HFFc6 (cell line): ENCODE measurements at places on chromosomes 12 and 14.
A peak's percentile ranks its signal among the peaks of the same experiment; 100 is the strongest.

DNA sequence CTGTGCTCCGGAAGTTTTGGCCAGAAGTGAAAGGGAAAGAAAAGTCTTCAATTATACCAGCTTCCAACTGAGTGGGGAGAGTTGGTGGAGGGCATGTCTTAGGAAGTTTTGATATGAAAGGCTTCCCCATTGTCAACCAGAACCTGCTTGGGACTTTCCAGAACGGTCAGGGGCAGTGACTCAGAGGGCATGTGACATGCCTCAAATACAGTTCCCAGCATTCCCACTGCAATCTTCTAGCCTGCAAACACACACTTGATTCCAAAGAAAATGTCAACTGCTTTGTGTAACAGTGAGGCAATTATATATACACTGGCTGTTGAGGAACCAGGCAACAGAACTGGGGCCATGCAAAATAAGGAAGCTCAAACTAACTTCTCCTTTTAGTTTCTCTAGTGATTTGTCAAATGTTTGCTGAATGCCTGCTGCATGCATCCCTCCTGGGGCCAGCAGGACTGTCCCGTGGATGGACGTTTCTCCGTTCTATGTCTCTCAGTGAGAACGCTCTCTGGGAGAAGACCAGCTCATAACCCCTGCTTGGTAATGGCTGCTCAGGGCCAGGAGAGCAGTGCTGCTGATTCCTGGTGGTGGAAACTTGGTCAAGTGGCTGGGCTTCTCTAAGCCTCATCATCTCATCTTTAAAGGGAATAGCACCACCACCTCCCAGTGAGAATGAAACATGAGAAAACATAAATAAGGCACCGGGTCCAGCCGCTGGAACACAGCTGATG, 18.3 kb downstream of the SLC25A47 start:
- peak; percentile 41 for DNase-seq

DNA sequence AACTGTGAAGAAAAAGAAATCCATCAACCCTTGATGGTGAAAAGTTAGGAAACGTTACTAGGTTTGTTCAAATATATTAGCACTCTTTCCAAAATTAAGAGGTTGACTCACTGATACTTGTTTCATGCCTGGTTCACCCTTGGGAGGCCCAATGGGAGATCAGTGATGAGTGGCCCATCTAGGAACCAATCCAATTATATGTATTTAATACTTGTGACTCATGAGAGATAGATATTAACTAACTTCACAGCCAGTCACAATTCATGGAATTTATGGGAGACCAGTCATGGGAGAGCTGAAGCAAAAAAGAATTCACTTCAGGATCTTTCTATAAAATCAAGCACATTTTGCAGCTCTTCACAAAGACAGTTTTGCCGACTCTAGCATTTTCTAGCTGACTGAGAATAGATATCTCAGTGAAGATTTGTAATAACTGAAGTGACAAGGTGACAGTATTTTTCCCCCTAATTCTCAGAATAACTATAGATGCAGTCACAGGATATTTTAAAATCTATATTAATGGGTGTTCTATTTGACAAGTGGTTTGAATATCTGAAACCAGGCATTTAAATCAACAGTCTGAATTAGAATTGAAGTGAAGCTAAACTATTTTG, 230.2 kb downstream of the EPS8 start:
- DNase-seq: peak; percentile 86

- DNase-seq: no peak
Observed at GRCh38 chr12:52692254-52692653, 11.1 kb downstream of the KRT77 start.

- DNase-seq: no peak
Observed at GRCh38 chr12:115818973-115819372, 458.5 kb downstream of the MED13L start.

DNA sequence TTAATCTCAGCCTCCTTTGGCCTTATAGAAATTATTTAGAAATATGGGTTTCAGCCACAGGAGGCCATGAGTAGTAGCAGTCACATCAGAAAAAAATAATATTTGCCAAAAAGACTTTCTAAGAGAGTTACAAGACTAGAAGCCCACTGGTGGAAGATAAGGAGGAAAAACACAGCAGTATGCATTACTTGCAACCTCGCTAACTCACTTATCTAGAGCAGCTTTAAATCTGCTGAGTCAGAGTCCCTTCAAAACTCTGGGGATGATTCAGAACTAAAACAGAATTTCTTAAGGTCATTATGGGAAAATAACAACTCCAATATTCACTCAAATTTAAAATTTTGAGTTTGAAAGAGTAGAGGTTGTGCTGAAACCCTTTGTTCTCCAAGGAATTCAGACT, 6.2 kb downstream of the OR4K17 start:
- no peak for DNase-seq
